ENCODE measurements at places on chromosomes 16 and 17.

DNA sequence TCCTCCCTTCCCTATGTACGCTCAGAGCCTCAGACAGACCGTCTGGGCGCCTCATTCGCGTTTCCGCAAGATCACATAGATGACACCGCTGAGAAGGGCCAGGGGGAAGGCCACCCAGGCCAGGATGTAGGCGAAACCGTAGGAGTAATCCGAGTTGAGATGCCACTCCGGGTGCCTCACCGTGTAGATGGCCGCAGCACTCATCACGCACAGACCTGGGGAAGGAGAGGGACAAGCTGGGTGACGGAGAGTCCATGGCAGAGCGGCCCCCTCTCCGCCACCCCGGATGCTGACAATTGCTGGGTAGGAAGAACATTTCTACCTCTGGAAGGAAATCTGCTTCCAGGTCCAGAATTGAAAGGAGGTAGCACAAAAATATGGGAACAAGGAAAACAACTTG, 34.3 kb downstream of the PMP22 start:
- DNase-seq: no peak

GRCh38 chr17:73342050-73342522, 30.3 kb upstream of the CDC42EP4 start:
- no peak for DNase-seq

- no peak for DNase-seq
Measured at GRCh38 chr17:45031231-45032173, 19.9 kb downstream of the DCAKD start.

- no peak for DNase-seq
Measured at GRCh38 chr17:32807577-32807976, 69.3 kb downstream of the MYO1D start.

- no peak for DNase-seq
Measured at GRCh38 chr17:27984404-27984803, 58.1 kb upstream of the NLK start.

DNA sequence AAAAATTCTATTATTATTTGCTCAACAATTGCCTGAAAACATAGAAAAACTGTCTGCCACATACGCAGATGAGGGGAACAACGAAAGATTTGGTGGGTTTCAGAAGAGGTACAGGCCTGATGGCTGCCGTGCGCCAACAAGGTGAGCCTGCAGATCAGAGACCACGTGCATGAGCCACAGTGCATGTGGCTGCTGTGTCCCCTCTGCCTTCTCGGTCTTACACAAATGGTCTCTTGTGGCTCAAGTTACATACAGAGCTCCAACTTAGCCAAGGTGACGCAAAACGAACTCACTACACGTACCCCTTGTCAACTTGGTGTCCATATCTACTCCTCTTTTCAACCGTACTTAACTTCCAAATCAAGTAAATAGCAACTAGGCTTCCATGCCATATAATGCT, 82.3 kb downstream of the ADCY9 start:
- DNase-seq: no peak
